ENCODE measurements at places on chromosomes 2 and 18.

- DNase-seq: no peak
Measured at GRCh38 chr2:207078186-207078798, 87.5 kb downstream of the KLF7 start.

- DNase-seq: no peak
Measured at GRCh38 chr2:226189061-226189460, 610.6 kb downstream of the IRS1 start.

GRCh38 chr2:65049010-65049639 is 7.1 kb upstream of the CEP68 start:
- DNase-seq: no peak

DNA sequence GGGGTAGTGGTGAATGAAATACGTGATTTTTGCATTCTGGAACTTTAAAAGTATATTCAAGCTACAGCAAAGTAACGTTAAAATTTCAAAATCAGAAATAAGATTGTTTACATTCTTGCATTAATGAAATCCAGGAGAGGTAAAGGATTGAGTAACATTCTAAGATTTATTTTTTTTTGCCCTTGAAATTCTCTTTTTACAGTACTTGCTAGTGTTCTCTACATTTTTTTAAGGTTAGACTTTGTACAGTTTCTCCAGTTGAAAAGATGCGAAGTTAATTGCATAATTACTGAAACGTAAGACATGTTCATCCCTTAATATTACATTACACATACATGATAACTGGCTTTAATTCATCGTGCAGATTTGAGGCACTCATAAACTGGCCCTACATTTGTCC is 74.5 kb downstream of the ACTR3 start:
- no peak for DNase-seq

GRCh38 chr2:121707920-121708361 is 28.7 kb downstream of the NIFK start:
- no peak for DNase-seq

DNA sequence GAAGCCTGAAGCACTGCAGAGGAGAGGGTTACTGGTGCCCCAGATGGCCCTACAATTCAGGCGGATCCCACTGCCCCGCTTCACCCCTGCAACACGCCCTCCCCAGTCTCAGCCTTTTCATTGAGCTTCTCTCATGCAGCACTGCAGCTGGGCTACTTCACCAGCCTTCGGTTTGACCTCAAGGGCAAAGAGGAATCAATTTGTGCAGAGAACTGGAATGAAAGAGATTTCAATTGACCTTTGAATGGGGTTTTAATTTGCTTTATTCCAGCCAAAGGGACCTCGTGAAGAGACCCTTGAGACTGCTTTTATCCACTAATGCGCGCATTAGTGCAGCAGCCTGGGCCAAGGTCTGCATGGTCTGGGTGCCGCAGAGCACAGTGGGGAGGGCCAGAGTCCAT is 8.8 kb upstream of the POMC start:
- DNase-seq: no peak

GRCh38 chr2:69084492-69084891 is 71.5 kb downstream of the ANTXR1 start:
- DNase-seq: no peak

DNA sequence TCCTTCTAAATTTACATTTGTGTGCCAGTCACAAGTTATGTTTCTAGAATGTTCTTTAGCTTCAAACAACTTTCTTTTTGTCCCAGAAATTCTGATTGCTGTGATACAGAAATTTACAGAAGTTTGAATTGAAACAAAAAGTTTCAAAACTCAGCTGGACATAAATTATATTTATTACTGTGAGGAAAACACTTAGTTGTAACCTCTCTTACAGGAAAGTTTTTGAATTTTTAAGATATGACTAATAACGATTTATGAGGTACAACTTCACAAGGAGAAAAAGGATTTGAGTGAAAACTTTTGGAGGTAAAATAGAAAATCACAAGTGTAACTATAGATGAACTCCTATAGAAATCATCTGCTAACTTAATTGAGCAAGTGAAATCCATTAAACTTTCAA is 205.3 kb downstream of the TMEM247 start:
- DNase-seq: no peak

- DNase-seq: no peak
Measured at GRCh38 chr2:9650119-9650821, 19.5 kb upstream of the YWHAQ start.

GRCh38 chr2:119040730-119041129 is 98.7 kb downstream of the MARCO start:
- DNase-seq: no peak

DNA sequence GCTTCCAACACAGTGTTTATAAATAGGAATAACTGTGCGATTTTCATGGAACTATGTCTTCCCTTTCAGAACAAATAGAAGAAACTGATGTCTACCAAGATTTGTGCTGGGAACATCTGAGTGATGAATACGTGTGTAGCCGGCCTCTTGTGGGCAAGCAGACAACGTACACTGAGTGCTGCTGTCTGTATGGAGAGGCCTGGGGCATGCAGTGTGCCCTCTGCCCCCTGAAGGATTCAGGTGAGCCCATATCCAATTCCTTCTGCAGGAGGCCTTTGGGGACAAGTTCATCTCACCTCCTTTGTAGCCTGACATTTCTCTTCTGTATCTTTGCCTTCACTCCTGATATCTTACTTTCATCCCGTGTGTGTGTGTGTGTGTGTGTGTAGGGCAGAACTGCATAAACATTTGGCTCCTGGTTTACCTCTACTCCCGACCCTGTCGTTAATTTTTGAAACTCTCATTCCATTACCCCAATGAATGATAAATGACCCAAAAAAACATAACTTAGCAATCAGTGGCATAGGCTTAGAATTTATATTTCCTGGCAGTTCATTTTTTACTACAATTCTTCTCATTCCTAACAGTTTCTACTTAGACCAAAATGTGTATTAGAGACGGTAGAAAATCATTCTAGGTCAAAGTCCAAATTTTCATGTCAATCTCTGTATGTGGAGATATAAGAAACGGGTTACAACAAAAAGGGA is 111.0 kb upstream of the RASGRP3 start:
- no peak for DNase-seq

DNA sequence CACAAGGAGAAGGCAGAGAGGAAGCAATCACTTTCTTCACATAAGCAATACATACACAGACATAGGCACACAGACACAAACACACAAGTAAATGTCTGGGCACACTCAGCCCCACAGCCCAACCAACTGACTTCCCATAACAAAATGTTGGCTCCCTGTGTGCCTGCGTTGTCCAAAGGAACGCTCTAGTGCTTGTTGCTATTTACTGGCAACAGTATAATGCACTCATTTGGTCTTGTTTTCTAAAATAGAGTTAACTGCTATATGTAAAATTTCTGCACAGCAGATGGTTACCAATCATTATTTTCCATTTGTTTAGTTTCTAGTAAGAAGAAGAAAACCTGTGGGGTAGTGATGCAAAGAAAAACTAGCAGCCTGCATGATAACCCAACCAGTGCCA is 16.5 kb downstream of the FIGN start:
- no peak for DNase-seq

DNA sequence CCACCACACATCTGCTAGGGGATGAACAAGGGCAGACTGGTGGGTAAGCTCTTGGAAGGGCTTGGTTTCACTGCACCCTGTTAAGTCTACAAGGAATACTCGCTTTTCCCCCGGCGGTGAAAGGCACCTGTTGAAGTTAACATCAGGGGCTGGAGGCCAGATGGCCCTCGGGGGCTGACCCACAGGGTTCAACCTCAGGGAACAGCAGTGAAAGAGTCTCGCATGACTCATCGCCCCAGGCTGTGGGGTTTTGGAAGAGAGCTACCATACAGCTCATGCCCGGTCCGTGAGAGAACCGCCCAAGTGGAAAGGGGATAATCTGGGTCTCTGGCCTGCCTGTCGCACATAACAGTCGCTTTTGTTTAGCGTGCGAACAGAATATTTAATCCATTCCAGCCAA is 748.0 kb downstream of the DPP10 start:
- no peak for DNase-seq

DNA sequence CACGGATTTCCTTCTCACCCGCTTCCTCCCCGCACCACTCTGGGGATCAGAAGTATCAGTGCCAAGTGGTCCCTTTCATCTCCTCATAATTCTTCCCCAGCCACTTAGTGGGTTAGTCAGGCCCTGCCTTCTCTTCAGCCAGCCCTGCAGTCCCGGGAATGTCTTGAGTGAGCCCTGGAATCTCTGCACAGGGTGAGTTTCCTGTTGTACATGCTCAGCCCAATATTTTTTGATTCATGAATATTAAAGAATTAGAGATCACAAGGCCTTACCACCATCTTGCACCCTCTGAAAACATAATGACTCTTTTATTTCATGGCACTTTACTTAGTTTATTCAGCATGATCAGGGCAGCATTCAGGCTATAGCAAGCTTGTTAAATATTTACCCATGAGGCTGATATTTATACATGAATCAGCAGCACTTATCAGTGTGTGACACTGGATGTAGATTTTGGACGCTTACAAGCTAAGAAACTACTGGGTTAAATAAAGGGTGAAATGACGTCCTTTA is 159.4 kb upstream of the FOSL2 start:
- no peak for DNase-seq

- no peak for DNase-seq
Measured at GRCh38 chr2:41321351-41321750, 726.5 kb upstream of the PKDCC start.

All from heart left ventricle (tissue), 16 donors.